Kasumi-1 (cell line): ENCODE measurements at places on chromosomes 12 and 14.

- DNase-seq = no peak
Measured at GRCh38 chr12:26401874-26402273, 206.5 kb downstream of the SSPN start.

GRCh38 chr12:57549909-57550640, at the start of gene KIF5A:
Gene KIF5A (plus strand): TSS chr12:57550044. CDS start chr12:57550272, 228 bp downstream.
- no peak for DNase-seq

DNA sequence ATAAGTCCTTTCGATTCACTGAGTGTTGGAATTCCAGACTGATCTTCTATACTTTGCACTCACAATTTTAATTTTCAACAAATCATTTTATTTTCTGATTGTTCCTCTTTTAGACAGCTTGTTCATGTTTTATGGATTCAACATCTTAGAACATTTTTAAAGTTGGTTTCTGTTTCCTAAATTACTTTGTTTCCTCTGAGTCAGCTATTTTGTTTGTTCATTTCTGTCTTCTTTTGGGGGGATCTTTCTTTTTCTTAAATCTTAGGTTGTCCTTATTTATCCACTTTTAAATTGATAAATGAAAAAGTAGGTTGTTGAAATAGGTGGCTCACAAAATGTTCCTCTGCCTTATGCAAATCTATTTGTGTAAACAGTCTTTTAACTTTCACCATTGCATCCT, 160.0 kb downstream of the GALC start:
- no peak for DNase-seq

- DNase-seq = no peak
Measured at GRCh38 chr12:111954969-111955368, 58.0 kb downstream of the TMEM116 start.

GRCh38 chr12:65657635-65658034, 166.6 kb upstream of the HMGA2 start:
- DNase-seq = no peak

DNA sequence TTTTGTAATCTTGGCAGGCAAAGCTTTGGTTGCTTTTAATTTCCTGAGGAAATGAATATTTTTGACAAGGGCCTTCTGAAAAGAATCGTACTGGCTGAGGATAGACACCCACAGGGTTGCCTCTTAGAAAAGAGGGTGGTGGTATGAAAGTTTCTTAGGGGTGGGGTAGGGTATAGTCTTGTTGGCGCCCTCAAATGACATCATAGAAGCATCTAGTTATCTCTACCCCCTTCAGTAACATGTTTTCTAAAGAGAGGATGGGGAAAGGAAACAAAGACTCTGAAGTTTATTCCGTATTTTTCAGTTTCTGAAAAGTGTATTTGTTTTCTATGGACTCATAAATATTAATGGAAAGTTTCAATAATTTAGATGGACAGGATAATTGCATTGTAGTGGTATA, 13.7 kb downstream of the PRKCH start:
- no peak for DNase-seq

DNA sequence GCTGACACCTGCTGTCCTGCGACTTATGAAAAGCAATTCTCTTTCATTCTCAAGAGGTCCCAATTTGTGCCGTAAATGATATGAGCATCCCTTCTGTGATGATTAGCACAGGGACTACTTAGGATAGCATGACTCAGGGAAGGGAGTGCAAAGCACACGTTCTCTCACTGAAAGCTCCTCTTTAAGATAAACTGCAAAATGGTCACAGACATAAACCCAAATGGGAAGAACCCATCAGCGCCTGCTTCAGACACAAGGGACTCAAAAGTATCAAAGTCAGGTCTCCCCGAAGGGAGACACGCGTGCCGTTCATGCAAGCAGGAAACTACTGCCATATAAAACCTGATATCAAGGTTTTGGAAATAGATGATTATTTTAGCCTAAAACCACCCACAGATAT, 33.9 kb upstream of the PIWIL1 start:
- DNase-seq = no peak

DNA sequence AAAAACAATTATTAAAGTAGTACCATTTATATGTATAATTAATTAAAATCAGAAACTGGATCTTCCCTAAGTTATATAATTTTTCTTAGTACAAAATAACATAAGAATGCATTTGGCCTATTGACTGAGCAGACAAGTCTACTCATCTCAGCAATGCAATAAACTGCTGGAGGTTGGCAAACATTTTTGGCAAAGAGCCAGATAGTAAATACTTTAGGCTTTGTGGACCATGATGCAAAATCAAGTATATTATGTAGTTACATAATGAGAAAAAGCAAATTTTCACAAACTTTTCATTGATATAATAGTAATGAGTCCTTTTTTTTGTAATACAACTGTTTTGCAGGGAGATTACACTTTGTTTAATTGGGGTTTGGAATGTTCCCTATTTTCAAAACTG, 30.9 kb downstream of the ERGIC2 start:
- no peak for DNase-seq

- no peak for DNase-seq
Measured at GRCh38 chr12:28424965-28425364, 234.7 kb downstream of the CCDC91 start.

GRCh38 chr12:8637666-8638065, 25.0 kb downstream of the MFAP5 start:
- no peak for DNase-seq
